ENCODE measurements at places on chromosomes 3 and 15.
A peak's percentile ranks its signal among the peaks of the same experiment; 100 is the strongest.

DNA sequence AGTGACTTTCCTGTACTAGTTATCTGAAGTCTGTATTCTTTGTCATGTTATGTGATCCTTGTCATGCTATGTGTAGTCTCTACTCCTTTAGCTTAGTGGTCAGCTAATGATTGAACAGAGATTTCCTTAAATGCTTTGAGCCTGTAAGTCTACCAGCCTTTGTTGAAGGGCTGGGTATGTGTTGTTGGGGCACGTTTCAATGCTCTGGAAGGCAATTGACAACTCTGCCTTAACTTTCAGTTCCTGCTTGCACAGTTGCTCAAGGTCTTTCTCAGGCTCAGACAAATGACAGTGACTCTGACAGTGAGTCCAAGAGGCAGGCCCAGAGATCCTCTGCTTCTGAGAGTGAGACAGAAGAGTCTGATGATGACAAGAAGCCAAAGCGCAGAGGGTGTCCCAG is 89.3 kb downstream of the CHD2 start:
- no peak for DNase-seq

DNA sequence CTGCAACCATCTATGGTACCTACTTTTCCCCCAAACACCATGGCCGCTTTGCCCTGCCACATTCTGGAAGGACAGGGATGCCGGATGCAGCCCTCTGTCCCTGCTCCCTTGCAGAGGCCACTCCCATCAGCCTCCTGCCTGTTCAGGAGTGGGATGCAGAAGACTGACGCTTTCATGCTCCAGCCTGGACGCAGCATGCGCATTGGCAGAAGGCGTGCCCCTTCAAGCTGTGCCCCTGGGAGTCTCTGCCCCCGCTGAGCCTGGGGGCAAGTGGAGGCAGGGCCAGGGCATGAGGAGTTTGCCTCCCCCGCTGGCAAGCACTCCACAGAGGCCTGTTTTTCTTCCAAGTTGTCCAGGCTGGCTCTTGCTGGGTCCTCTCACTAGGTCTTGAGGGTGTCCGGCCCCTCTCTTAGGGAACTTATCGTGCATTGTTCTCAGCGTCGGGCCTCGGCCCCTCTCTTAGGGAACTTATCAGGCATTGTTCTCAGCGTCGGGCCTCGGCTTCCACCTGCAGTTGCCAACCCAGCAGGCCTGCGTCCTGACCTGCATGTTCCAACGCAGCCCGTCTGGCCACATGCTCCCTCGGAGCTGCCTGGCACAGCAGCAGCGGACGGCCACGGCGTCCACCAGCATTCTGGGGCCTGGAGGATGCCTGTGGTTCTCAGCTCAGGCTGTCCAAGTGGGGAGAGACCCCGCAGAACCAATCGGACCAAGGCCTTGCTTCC is 14.6 kb upstream of the SNRPA1 start:
- no peak for DNase-seq

- no peak for DNase-seq
Observed at GRCh38 chr3:121567649-121568048, at the start of gene ARGFX. ARGFX (plus strand) TSS chr3:121567949; CDS start chr3:121570714, 2,765 bp downstream.

- no peak for DNase-seq
Observed at GRCh38 chr3:82556113-82556512, 794.7 kb upstream of the GBE1 start.

DNA sequence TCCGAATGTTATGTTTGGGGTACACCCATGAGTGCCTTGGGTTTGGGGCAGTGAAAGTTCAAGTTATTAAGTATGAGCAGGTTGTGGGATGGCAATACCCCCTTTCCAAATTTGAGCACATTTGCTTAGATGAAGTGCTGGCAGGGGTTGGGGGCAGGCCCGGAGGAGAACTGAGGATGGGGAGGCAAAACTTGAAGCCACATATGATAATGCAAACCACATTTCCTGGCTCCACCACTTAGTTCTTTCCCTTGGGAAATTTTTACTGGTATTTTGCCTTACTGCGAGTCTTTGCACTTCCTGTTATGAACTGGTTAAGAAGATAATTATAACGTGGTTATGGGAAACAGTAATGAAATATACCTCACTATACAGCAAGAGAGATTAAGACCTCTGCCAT is 336.0 kb upstream of the ONECUT1 start:
- DNase-seq = no peak

DNA sequence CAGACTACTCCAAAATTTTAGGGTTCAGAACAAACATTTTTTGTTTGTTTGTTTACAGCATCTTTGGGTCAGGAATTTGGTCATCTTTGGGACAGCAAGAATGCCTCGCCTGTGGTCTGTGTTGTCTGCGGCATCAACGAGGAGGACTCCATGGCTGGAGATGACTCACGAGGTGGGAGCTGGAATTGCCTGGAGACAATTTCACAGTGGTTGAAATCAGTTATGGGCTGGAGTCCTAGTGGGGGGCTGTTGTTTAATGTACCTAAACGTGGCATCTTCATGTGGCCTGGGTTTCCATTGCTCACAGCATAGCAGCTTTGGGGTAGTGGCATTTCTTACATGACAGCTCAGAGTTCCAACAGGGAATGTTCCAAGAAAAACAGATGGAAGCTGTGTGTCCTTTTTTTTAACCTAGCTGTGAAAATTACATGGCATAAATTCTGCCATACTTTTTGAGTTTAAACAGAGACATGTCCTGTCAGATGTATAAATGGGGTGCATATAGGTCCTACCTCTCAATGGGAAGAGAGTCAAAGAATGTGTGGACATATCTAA is 507.3 kb upstream of the CBLB start:
- DNase-seq = no peak

DNA sequence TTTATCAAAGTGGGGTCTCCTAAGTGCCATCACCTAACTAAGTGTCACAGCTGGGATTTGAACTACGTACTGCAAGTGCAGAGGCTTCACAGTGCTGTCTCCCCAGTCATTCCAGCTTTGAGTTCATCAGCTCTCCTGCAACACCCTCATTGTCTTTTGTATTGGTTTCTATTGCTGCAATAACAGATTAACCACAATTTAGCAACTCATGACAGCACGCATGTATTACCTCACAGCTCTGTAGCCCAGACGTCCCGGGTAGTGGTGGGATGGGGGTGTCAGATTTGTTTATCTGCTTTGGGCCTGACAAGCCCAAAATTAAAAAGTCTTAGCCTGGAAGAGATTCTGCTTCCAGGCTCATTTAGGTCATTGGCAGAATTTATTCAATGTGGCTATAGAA is 220.5 kb upstream of the LRRN1 start:
- no peak for DNase-seq

GRCh38 chr3:190038050-190038933 is 82.4 kb downstream of the P3H2 start:
- DNase-seq = no peak

GRCh38 chr3:134072881-134073582 is 43.3 kb upstream of the SLCO2A1 start:
- no peak for DNase-seq

- DNase-seq = no peak
Observed at GRCh38 chr15:41932511-41933289, 38.8 kb upstream of the SPTBN5 start.

DNA sequence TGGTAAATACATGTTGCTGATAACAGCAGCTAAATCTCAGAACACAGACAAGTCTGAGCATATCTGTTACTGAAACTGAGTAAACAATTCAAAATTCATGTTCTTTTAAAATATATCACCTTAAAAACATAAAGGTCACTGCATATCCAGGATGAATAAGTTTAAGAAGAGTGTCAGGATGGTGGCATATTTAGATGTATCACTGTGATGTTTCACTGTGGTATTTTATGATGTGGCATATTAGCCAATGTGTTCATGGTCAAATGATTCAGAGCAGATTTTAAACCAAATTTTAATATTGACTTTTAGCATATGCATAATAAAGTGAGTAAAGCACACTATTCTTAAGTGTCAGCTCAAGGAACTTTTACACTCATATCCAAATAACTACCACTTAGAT is 346.4 kb upstream of the DPPA4 start:
- no peak for DNase-seq

DNA sequence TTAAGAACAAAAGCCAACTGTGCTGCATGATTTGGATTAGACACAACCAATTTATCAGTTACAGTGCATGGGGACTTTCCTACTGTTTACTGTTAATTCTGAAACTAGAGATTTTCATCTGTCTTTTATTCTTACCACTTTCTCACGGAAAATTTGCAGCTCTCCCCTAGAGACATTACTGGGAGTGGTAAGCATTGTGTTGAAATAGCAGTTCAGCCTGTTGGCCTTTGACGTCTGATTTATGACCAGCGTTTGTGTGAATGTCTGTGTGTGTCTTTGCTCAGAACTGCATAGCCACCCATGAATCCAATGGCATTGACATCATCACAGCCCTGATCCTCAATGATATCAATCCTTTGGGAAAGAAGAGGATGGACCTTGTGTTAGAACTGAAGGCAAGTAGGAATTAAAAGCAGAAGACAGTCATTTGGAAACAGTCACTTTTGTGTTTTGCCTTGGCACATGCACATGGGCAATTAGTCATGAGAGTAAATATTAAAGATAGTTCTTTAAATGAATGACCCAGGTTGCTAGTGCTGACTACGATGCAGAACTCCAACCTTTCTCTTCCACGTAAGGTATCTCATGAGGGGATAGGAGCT is 202.2 kb upstream of the BHLHE40 start:
- peak; percentile 25 for DNase-seq

DNA sequence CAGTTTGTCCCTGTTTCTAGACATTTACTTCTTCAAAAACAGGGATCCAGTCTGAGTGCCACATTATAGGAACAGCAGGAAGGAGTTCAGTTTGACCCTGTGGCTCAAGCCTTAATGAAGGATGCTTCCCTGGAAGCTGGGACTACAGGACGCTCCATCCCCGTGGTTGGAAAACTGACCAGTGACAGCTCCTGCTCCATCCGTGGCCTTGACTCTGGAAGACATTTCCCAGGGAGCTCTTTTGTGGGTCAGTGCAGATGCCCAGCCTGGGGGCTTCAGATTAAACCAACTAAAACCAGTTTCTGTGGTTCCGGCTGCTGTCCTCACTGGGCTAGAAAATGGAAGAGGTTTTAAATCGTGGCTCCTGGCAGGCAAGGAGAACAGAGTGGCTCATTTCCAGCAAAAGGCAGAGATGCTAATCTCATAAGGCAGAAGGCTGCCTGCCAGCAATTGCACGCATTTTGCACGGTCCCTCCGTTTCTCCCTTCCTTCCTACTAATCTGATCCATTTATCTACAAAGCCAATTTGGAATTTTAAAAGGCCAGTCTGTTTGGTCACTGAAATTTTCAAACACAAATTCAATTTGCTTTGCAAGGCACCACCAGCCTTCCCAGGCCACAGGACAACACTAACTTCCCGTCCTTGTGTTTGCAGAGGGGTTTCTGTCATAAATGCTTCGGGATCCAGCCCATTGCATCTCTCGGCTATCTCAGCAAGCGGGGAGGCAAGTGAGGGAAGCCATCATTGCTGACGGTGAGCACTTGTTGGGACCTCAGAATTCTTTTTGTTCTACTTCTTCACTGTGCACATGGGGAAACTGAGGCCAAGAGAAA is 6.2 kb upstream of the SSUH2 start:
- DNase-seq = no peak

Data from gastrocnemius medialis (tissue), 4 donors.